ENCODE measurements at places on chromosomes 7 and 10.

GRCh38 chr10:77681839-77682238, 44.2 kb upstream of the KCNMA1 start:
- DNase-seq = no peak

GRCh38 chr7:108313086-108313485, 143.2 kb downstream of the NRCAM start:
- no peak for DNase-seq

DNA sequence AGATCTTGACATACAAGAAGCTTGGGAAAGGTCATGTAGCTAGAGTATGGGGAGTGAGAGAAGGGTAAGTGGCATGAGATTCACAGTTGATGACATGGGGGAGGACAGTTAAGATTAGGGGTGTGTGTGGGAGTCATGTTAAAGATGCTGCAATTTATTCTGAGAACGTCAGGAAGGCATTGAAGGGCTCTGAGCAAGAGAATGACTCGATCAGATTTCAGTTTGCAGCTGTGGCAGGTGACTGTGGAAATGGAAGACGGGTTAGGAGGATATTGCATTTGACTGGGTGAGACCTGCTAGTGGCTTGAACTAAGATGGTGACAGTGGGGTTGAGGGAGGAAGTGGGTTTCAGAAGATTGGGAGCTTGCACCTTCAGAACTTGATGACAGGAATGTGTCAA, 5.6 kb downstream of the CDC123 start:
- DNase-seq = no peak

DNA sequence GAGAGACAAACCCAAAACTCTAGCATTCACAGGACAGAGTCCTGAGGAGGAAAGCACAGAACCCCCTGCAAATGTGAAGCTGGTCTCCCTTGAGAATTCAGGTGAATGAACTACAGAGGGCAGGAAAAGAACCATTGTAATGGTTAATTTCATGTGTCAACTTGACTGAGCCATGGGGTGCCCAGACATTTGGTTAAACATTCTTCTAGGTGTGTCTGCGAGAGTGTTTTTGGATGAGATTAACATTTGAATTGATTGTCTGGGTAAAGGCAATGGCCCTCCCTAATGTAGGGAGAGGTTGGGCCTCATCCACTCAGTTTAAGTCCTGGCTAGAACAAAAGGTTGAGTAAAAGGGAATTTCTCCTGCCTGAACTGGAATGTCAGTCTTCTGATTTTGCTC, 15.7 kb upstream of the CDK1 start:
- no peak for DNase-seq

GRCh38 chr10:79105150-79105739, 36.5 kb downstream of the ZMIZ1 start:
- no peak for DNase-seq

DNA sequence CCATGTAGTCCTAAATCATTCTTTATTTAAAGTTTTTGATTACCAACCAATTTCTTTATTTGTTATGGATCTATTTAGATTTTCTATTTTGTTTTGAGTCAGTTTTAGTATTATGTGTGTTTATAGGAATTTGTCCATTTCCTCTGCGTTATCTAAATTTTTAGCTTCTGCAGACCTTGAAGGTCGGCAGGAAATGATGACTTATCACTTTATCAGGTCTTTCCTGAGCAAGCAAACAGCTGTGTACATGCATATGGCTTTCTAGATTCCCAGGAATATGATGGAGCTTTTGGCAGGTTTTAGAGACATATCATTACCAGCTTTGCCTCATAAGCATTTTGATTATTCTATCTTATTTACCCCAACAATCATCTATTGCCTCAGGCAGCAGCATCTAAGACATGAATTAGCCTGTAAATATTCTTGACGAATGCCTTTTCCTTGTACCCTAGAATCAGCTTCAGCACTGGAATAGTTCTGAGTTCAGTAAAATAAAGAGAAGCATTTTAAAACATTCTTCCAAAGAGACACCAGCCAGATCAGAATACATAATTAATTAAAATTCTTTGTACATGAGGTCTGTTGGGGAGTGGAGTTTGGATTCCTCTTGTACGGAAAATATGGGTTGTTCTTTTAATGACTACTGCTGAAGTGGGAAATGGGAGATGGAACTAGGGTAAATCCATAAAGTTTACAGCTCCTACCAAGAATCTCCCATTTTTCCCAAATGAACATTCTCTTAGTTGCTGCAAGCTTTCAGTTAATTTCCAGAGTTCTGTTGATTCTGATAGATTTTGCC, 408.8 kb upstream of the SEMA3C start:
- DNase-seq = no peak

DNA sequence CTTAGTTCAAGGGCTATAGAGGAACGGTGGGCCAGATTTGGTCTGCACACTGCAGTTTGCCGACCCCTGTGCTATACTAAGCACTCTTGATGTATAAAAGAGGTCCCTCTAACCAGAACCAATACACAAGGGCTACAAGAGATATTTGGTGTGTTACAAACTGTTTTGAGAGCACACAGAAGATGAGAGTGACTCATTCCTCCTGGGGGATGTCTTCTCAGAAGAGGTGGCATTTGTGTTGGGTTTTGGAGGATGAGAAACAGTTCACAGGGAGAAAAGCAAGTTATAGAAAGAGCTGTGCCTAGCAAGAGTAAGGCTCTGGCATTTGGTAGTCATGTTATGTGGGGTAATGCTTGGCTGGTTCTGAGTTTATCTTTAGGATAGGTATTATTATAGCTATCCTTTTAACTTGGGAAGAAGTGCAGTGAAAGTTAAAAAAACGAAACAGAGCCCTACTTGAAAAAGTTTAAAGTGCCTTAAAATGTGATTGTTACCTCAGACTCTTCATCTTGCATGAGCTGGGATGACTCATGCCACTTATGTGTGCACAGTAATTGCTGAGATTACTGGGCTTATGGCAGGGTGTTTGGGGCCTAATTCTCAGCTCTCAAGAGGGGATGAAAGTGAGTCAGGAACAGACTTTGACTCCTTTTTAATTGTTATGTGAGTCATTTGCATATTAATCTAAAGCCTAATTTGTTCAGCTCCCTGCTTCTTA, 160.4 kb downstream of the KIF20B start:
- no peak for DNase-seq

GRCh38 chr10:83536426-83536825, 602.9 kb upstream of the GHITM start:
- DNase-seq = no peak

DNA sequence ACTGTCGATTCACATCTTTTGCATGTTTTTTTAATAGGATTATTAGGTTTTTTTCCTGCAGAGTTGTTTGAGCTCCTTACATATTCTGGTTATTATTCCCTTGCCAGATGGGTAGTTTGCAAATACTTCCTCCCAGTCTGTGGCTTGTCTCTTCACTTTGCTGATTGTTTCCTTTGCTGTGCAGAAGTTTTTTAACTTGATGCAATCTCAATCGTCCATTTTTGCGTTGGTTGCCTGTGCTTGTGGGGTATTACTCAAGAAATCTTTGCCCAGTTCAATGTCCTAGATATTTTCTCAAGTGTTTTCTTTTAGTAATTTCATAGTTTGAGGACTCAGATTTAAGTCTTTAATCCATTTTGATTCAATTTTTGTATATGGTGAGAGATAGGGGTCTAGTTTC, 95.4 kb downstream of the TBXAS1 start:
- no peak for DNase-seq

DNA sequence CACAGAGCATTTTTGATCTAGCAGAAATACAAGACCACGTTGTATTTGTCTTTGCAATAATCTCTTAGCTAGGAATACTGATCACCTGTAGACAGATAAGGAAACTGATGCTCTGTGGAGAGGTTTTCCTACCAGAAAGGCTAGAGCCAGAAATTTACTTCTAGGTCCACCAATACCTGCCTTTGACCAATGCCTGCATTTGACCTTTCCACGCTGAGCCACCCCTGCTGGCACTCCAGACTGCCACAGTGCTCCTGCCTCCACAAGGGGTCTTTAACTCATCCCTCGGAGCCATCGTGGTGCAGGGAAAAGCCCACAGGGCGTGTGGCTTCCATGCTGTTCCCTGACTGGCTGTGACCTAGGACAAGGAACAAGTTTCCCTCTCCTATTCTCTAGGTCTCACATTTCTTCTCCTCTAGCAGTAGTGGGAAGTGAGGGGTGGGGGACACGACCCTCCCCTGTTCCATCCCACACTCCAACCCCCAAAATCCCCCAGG, 1.5 kb upstream of the ELN start:
- DNase-seq = no peak

- DNase-seq = no peak
Measured at GRCh38 chr7:92360387-92360786, 86.9 kb upstream of the GATAD1 start.

GRCh38 chr10:47403446-47404318, 19.6 kb upstream of the ZNF488 start:
- DNase-seq = no peak

DNA sequence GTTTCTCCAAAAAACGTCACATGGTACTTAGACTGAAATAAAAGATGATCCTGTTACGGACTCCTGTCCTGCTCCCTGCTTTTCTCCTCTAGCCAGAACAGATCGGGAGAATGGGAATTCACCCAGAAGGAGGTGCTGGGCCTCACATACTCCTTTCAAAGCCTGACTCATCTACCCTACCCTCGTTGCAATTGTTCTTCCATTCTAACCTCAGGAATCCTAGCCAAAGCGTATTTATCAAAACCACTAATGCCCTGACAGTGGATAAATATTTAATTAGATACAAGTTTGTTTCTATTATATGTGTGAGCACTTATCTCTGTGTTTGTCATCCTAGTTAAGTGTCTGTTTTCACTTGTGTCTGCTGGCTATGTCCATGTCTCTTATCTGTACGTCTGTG, 21.7 kb downstream of the ZCWPW1 start:
- DNase-seq = no peak

- no peak for DNase-seq
Measured at GRCh38 chr7:127831318-127832219, 179.6 kb downstream of the SND1 start.

GRCh38 chr10:100568912-100569311, 33.2 kb downstream of the HIF1AN start:
- no peak for DNase-seq

DNA sequence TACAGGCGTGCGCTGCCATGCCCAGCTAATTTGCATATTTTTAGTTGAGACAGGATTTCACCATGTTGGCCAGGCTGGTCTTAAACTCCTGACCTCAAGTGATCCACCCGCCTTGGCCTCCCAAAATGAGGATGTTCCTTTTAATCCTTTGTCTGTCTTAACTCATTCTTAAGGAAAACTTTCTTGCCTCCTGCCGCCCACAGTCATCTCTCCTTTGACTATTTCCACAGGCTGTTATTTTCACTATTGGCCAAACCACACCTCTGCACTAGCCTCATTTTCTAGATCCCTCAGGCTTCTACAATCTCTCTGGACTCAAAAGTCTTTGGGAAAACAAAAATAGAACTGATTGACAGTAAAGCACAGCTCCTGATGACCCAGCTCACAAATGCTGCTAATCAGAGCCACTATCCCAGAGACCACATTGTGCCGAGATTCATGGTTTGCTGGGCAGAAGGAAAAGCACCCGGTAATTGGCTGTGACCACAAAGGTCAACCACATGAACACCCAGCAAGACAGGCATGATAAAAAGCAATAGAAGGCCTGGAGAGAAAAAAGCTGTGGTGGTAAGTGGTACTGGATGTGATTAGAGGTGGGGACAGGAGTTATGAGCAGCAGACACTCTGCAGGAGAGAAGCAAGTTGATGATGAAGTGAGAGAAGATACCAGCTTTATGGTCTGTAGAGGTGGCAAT, 44.1 kb upstream of the ZNRF2 start:
- DNase-seq = no peak

- DNase-seq = no peak
Measured at GRCh38 chr7:64581926-64582894, 19.3 kb upstream of the ZNF680 start.

DNA sequence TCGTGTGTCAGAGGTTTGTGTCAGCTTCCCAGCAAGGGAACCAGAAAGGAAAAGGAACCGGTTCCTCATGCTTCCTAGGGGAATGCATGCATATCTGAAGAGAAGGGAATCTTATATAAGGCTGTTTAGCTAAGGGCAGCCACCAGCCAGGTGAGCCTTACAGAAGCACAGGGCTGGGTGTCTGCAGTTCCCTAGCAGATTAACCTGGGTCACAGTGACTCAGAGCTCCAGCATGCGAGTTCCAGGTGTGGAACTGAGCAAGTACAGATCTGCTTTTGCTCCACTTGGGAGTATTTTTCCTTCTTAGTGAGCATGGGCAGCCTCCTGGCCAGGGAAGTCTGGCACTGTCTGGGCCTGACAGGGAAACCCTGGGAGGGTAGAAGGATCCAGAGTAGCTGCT, 957 bp upstream of the ANKRD2 start:
- DNase-seq = no peak

DNA sequence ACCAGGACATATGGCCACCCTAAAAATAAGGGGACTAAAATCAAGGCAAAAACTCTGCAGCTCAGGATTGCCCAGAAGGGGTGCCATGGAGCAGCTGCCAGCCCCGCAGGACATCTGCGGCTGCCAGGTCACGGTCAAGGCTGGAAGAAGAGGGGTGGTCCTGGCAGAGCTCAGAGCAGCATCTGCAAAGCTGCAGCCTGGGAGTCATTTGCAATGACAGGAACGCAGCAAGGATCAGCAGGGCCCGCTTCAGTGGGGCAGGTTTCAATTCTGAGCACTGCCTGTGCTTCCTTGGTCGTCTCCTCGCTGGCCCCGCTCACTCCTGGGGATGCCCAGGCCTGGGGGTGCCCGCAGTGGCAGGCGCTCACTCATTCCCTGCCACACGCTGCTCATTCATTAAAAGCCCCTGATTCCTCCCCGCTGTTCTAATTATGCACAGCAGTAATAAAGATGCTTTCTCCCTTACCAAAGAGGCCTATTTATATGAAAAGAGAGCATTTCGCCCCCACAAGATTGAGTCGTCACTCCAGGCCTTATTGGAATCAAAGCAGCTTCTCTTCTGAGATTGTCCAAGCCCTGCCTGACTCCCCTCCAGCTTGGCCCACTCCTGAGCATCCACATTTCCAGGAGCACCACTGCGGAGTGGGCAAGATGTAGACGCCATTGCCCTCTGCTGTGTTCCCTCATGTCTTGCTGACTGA, 4.6 kb downstream of the HSPA12A start:
- DNase-seq = no peak

- DNase-seq = no peak
Measured at GRCh38 chr7:1396195-1396594, 63.1 kb downstream of the MICALL2 start.

GRCh38 chr10:132410056-132410778, 13.2 kb downstream of the PWWP2B start:
- no peak for DNase-seq

DNA sequence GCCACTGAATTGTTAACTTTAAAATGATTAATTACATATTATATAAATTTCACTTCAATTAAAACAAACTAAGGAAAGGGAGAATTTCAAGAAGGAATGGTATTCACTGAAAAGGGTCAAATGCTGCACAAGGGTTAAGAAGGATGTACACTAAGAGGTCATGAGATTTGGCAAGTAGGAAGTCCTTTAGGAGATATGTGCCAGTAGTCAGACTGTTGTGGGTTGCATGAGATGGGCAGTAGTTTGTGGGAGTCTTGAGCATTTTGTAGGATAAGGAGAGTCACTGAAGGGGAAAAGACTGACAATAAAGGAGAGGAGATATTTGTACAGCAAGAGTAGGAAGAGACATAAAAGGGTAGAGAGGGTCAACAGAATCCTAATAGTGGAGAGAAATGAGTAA, 12.4 kb upstream of the PTPN12 start:
- no peak for DNase-seq
